ENCODE measurements at places on chromosomes 5 and 9.
A peak's percentile ranks its signal among the peaks of the same experiment; 100 is the strongest.

DNA sequence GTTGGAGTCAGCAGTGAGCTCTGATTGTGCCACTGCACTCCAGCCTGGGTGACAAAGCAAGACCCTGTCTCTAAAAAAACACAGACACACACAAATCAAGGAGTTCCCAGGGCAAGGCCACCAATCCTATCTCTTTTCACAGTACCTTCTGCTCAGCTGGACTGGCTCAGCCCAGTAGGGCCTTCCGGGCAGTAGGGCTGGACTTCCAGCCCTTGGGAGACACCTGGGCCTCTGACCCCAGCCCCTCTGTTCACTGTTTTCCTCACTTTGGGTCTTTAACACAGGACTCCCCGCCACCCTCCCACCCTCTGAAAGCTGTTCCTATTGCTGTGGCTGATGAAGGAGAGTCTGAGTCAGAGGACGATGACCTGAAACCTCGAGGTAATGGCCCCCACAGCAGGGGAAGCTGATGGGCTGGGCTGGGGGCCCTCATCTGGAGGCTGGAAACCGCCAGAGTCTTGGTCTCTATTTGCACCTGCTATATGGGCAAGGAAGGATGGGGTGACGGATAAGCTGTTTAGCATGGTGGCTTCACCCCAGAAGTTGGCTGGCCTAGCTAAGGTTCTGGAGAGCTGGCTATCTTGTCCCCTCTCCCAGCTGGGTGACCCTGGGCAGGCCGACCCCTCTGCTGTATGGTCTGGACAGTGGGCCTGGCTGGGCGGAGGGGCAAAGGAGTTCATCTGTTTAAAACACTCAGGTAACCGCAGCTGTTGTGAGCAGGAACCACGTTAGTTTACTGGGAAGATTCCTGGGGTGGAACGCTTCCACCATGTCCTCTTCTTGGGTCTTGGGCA, 25.6 kb downstream of the USP20 start:
- DNase-seq = no peak

DNA sequence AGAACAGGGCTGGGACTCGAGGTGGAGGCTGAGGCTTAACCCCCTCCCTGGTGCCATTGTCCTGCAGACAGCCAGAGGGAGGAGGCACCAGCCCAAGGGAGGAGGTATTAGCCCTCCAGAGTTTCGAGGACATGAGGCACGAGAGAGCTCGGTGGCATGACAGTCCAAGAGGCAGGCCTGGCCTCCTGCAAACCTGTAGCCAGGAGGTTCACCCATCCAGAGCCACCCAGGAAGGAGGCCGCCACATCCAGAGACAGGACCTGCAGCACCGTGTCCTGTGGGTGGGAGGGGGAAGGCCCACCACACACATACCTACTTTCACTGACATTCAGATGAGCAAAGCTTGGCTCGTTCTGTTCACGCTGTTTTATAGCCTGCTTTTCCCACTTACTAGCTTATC, 75.2 kb upstream of the ADAMTS2 start:
- no peak for DNase-seq

GRCh38 chr9:36298566-36298965, 40.3 kb upstream of the GNE start:
- DNase-seq = no peak

DNA sequence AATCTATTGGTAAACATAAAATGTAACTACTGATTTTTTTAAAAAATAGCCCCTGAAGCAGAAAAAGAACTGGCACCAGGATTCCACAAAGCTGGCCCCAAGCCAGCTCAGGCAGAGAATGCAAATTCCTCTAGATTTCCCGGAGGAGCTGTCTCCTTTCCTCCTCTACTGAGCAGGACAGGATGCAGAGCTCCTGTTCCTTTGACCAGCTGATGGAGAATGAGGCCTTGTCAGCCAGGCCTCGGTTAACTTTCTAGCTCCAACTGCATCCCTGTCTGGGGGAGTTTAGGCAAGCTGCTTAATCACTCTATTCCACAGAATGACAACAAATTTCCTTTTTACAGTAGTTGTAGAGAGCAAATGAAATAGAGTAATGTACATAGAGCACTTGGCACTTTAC, 155.5 kb downstream of the GNAQ start:
- DNase-seq = no peak

DNA sequence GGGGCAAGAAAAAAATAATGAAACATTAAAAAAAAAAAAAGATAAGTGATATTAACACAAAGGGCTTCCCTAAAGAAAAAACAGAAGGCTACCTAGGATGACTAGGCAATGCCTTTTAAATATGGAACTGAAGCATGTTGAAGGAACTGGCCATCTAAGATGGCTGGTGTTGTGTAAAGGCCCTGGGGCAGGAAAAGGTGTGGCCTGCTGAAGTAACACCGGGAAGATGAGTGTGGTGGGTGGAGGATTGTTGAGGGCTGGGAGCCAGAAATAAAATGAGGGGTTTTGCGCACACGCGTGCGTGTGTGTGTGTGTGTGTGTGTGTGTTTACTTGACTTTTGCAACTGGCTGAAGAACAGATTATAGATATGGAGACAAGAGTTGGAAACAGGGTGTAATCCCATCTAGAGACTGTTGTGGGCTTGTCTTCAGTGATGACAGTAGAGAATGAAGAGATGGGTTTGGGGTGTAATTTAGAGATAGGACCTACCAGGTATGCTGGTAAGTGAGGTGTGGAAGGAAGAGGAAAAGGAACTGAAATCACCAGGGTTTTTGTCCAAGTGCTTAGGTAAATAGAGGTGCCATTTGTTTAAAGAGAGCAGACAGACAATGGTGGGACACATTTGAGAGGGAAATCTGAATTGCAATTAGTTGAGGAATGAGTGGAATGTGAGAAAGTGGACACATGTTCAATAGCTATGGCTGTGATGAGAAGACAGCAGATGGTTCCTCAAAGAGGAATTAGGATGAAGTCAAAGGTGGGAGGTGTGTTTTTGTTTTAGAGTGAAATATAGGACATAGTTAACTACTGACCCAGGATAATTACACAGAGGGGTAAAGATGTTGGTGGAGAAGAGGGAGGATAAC, 33.9 kb downstream of the RAD23B start:
- DNase-seq = no peak

GRCh38 chr5:155299386-155300005, 285.9 kb downstream of the KIF4B start:
- DNase-seq = no peak

- DNase-seq = no peak
Observed at GRCh38 chr9:88810826-88811225, 180.4 kb upstream of the S1PR3 start.

- DNase-seq = no peak
Observed at GRCh38 chr5:93359296-93359959, 221.6 kb downstream of the NR2F1-AS1 start.

GRCh38 chr5:139950436-139950835, 92.7 kb downstream of the NRG2 start:
- no peak for DNase-seq

DNA sequence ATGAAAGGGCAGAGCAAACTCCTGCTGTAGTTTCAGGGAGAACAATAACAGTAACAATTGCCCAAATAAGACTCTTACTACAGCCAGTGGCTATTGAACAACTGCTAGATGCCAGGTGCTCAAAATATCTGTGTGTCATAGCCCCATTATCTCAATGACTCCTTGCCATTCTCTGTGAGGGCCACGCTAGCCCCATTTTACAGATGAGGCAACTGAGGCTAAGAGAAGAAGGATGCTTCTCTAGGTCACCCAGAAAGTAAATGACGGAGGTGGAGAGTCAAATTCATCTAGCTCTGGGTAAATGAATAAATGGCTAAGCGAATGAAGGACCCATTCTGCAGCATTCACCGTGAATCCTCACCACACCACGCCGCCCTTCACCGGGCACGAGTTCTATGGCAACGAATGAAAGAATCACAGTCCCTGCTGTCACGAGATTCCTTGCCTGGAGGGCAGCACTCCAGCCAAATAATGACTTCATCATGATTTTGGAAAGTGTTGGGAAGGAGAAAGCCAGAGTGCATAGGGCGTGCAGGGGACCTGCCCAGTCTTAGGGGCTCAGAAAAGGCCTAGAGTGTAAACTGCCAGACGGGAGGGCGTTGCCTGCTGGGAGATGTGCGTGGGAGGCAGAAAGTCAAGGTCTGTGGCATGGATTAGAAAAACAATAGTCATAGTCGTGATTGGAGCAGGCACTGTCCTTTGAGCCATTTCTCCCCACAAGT, 147.2 kb downstream of the C9orf50 start:
- no peak for DNase-seq

GRCh38 chr9:88420227-88420626, 32.0 kb downstream of the SPIN1 start:
- DNase-seq = no peak

DNA sequence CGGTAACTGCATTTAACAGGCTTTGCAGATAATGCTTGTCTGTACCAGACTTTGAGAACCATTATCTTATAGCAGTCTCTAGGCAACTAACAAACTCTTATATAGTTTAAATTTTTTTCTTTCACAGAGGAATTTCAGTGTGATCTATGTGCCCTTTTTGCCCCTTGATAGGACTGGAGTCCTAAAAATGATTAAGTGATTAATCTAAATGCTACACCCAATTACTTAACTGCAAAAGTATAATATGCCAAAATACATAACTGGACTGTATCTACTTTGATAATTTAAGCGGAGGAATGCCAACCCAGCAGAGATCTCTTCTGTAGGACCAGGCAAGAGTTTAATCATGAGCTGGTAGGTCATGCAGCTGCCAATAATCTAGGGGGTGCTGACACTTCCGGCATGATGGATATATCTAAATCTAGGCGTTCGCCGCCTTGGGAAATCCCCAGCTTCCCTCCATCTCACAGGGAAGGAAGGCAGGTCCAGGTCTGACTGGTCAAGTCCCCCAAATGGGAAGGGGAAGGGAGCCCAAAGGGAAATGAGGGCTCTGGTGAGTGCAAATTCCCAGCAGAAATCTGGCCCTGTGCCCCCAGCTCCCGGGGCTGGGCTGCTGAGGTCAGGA, 205.6 kb downstream of the GAPVD1 start:
- DNase-seq = no peak

DNA sequence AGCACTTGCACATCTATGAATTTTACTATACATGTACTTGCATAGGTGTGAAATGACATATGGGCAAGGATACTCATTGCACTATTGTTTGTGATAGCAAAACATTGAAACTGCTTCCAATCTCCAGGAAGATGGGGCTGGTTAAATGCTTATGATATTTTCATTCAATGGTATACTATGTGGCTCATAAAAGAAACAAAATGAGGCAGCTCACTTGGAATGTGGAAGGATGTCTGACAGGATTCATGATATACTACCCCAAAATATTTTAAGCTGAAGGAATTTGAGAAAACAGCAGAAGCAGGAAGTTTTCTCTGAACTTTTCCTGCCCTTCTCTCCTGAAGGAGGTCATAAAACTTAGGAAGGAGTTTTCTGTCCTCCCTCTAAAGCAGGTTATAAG, 99.6 kb upstream of the CAST start:
- no peak for DNase-seq

DNA sequence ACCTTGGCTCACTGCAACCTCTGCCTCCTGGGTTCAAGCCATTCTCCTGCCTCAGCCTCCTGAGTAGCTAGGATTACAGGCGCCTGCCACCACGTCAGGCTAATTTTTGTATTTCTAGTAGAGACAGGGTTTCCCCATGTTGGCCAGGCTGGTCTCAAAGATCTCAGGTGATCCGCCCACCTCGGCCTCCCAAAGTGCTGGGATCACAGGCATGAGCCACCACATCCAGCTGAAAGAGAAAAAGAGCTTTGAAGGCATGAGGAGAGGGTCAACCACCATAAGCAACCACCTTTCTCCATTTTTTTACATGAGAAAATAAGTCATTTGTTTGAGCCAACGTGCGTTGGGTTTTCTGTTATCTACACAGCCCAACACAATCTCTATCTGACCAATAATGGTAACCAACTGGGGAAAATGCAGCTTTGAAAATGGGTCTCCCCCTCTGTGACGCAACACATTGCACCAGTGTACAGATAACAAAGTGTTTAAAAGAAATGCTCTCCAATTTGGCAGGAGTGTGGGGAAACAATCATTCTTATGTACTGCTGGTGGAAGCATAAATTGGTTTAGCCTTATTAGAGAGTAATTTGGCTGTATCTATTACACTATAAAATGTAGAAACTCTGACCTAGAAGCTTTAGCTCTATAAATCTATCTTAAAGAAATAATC, 45.8 kb upstream of the ZBTB43 start:
- no peak for DNase-seq

- DNase-seq = no peak
Observed at GRCh38 chr9:132651259-132651658, 18.5 kb downstream of the DDX31 start.

DNA sequence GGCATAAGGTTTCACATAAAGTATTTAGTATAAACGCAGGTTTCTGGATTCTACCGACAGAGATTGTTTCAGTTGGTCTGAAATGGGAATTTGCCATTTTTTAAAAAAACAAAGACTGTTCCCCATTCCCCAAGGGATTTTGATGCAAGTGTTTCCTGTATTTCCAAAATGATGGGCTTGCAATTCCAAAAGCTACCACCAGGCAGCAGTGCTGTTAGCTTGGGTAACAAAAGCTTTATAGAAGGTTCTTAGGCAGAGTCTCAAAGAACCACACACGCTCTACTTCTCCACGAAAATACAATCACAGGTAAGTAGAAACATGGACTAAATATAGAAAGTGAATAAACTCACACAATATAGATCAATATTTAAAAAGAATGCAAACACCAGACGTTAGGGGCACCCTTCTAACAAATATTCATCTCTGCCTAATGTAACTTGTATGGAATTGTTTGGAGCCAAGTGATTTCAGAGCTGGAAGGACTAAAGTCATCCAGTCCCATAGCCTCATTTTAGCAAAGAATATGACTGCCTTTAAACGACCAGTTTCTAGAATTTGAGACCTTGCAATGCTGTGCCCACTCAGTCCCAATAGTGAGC, 154.3 kb downstream of the SPOCK1 start:
- peak; percentile 20 for DNase-seq

GRCh38 chr5:74432216-74432615, 208.3 kb downstream of the ENC1 start:
- no peak for DNase-seq

DNA sequence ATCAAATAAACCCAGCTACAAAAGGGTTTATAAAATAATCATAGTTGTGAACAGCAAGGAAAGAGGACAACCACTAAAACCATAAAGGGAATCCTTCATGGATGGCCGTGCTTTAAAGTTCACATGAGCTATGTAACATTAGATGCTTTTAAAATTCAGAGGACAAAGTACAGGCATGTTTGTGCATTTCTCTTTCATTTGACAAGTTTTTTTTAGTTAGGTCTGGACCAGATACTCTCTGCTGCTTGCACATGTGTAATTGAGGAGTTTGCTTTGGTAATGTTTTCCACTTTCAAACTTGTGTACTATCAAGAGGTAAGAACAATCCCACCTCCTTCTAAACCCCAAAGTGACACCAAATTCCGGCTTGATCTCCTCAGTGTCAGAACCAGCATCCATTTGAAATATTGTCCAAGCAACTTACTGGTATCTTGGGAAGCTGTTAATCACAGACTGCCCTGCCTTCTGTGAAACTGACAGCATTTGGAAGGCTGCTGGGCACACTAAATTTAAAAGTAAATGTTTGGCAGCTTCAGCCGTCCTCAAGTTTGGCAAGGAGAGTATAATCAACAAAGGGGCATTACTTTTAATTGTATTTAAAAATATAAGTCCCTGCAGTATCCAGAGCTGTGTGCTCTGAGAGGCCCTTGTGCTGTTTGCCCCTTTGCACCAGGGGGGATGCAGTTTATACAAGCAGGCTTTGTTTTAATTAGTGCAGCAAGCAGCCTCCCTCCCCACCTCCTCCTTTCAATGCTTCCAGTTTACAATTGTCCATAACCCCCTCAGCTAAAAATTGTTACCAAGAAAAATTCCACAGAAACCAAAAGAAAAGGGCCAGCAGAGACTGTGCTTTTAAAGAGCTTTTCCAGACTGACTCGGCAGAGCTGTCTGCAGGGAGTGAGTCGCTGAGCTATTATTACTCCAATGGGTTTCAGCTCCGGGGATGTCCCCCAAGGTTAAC, 328.3 kb upstream of the MPDZ start:
- no peak for DNase-seq

GRCh38 chr5:176540956-176541337, 3.7 kb upstream of the RNF44 start:
- DNase-seq = no peak

All from NCI-H1930 (cell line).